ENCODE measurements at places on chromosomes 5 and 9.

- DNase-seq, result no peak
Observed at GRCh38 chr5:63055421-63055820, 476.8 kb downstream of the LRRC70 start.

DNA sequence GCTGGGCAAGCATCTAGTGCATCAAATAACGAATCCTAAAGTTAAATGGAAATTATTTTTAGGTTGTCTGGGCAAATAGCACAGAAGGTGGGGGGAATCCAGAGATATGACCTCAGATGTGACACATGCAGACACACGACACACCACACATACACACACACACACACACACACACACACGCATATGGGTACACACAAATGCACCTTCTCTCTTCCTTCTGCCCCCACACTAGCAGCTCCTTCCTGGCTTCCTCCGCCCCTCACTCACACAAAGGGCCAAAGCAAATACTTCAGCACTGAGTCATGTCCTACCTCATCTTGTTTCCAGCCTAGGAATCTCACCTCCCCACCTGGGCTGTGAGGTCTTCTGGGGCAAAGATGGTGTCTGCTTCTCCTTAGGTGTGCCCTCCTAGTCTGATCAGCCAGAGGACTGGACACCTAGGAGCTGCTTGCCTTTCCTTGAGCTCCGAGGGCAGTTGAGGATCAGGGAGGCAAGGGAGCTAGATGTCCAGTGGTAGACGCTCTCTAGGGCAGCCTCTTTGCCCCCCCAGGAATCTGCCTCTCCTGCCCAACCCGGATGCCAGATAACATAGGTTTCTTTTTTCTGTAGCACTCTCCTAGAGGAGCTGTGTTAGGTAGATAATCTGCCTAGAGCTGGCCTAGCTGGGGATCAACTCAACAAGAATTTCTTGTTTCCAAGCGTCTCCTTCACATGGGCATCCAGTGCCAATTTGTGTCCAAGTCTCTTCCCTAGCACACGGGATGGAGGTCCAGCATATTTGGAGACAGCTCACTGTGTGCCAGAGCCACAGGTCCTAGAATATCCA, 14.3 kb upstream of the JADE2 start:
- DNase-seq, result no peak

GRCh38 chr5:122301016-122301415, 11.0 kb upstream of the SNCAIP start:
- no peak for DNase-seq

DNA sequence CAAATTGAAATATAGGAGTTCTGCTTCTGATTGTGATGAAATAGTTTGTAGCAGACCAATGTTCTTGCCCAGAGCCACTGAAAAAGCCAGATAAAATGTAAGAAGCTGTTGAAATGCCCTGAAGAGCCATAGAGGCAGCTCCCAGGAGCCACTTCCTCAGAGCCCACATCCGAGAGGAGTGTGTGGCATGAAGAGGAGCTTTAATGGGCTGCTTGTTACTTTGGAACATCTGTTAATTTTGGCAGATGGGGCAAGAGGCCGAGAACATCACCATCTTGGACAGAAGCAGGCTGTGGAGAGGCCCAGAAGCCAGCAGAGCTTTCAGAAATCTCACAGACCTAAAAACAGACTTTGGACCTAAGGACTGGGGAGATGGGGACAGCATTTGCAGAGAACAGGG, 370.8 kb downstream of the GADD45G start:
- no peak for DNase-seq

DNA sequence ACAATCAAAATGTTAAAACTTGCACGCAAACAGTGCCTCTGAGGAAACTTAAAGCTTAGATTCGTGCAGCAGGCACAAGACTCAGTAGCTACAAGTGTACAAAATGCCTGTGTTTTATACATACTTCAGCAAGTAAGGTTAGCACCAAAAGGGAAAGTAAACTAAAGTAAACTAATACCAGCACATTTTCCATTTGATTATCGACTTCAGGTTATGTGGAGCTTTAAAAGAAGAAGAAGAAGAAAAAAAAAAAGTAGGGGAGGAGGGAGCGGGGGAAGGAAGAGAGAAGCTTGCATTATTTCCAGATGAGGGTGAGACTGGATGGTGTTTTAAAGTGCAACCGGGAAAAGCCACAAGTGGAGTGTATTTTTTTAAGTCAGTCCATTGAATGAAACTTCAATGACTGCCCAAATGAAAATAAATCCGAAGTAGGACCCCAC, 596 bp upstream of the ADAMTS6 start:
- no peak for DNase-seq

- DNase-seq, result no peak
Observed at GRCh38 chr9:86854898-86855523, 92.3 kb downstream of the GAS1 start.

GRCh38 chr9:106218427-106218826, 524.1 kb downstream of the TMEM38B start:
- DNase-seq, result no peak

GRCh38 chr9:133806623-133807010, 68.5 kb upstream of the SARDH start:
- DNase-seq, result no peak

- DNase-seq, result no peak
Observed at GRCh38 chr5:80368661-80369480, 39.0 kb upstream of the ZFYVE16 start.

- DNase-seq, result no peak
Observed at GRCh38 chr9:105244734-105245028, 230 bp downstream of the SLC44A1 start.
